ENCODE measurements at places on chromosomes 1 and 21.

- no peak for DNase-seq
Measured at GRCh38 chr1:151012684-151013471, 4.6 kb downstream of the PRUNE1 start.

DNA sequence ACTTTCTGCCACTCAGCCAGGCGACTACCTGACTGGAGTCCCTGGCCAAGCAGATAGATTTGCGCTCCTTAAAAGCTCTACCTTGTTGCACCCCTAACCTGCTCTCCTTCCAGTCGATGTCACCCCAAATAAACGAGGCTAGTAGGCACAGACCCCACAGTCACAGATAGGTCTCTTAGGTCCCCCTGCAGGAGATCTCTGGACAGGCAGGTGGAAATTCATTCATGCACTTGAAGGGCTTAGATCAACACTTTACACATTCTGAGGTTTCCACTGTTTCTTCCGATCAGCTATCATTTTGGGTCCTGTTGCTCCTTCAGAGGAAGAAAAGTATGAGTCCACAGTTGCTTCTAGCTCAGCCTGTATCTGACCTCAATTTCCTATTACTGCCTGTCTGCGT, 272.6 kb upstream of the FMN2 start:
- no peak for DNase-seq

- no peak for DNase-seq
Measured at GRCh38 chr1:15957221-15958095, 18.4 kb downstream of the ZBTB17 start.

DNA sequence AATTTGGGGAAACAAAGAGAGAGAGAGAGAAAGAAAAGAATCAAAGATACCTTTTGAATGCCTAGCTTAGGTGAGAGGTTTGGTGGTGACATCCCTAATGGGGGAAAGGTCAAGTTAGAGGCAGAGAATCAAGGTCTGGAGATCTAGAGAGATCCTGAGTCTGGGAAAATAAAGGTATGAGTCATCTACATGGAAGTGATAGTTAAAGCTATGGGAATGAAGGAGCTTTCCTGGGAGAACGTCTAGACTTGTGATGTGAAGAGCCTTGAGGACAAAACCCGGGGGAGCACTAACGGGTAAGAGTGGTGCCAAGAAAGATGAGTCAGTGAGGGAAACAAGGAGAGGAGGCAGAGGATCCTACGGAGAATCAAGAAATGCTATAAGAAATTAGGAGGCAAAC, 110.8 kb upstream of the RUNX1 start:
- DNase-seq: no peak

DNA sequence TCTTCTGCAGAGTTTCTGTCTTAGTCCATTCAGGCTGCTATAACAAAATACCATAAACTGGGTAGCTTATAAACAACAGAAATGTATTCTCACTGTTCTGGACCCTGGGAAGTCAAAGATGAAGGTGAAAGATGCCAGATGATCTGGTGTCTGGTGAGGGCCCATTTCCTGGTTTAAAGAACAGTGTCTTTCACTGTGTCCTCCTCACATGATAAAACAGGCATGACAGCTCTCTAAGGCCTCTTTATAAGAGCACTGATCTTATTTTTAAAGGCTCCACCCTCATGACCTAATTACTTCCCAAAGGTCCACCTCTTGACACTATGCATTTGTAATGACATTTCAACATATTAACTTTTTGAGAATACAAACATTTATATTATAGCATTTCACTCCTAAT, 250.2 kb upstream of the ZRANB2 start:
- no peak for DNase-seq

DNA sequence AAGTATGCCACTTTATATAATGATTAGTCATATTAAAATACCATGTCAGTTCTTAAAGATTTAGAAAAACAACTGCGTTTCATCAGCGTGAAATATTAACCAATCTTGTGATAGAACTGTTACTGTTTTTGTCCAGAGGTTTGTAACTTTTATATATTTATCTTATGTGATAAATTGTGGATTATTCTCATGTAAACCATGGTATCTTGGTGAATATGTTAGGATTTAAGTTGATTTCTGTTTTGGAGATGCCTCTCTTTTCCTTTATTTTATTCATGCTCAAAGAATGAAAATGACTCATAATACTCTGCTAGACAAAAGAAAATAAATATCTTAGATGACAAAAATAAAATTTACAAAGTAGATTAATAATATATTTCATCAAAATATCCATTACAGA, 88.4 kb downstream of the ADGRL4 start:
- DNase-seq: no peak

DNA sequence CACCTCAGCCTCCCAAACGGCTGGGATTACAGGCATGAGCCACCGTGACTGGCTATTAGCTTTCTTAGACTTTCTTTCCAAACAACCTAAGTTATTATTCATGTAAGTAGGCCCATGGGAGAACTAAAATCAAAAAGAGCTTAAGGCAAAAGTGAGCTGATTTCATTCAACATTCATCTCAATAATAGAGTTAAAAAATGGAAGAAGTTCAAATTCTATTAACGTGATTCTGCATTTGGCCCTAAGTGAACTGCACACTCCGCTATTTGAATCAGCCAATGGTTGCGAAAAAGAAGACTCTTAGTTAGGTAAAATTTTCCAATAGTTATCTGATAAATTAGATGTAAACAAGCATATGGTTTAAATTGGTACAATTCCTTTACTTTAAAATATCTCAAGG, 68.6 kb upstream of the WARS2 start:
- no peak for DNase-seq

DNA sequence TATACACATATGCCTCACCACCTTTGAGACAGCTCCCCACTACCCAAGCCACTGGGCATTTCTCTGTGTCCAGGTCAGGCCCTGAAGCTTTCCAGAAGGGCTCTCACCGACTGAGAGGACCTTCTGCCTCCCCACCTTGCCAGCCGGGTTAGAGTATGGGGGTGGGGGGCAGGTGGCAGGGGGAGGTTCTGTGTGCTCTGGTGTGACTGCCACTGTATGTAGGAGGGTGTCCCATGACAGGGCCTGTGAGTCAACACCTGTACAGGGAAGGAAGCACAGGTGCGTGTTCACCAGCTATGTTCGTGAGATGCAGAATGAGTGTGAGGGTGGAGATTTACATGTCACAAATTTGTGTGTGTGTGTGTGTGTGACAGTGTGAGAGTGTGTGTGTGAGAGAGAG, 7.0 kb downstream of the AHDC1 start:
- DNase-seq: no peak

- DNase-seq: no peak
Measured at GRCh38 chr1:175313672-175314225, 121.2 kb upstream of the KIAA0040 start.

DNA sequence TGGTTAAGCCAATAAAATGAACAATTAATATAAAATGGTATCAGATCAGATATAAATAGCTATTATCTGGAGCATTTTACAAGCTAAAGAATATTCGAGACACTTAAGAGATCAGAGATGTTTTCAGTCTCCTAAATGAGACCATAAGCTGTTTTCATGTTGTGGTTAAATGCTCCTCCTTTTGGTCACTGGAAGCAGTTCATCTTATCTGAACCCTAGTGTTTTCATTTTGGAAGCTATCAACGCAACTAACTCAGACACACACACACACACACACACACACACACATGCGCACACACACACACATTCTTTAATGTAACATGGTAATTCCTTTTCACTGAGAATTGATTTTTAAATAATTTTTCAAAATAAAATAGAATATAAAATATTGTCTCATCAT, 10.0 kb upstream of the LRRC8C start:
- DNase-seq: no peak

GRCh38 chr1:56448529-56449300, 130.6 kb downstream of the PLPP3 start:
- DNase-seq: no peak

- no peak for DNase-seq
Measured at GRCh38 chr1:247266053-247266452, 10.2 kb downstream of the VN1R5 start.

DNA sequence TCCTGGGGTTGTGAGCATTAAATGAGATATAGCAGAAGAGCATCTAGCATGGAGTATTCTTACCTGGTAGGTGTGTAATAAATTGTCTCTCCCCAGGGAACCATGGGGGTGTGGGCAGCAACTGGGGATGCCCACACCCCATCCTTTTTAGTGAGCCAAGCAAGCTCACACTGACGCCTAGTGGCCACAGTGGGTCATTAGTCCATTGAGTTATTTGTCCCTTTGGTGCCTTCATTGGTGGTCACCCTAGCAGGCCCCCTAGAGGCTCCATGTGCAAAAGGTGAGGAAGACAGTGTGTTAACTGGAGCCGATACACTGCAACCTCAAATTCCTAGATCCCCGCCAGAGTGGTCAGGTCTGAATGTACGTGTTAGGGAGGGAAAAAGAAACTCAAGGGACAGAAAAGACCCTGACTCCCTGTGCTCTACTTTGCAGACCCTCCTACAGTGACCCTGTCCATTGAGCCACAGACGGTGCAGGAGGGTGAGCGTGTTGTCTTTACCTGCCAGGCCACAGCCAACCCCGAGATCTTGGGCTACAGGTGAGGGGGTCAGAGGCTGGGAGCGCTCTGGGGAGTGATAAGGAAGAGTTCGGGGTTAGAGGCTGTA, 93.3 kb upstream of the CD1D start:
- DNase-seq: no peak

GRCh38 chr1:59487335-59488031, 190.6 kb downstream of the FGGY start:
- DNase-seq: no peak

DNA sequence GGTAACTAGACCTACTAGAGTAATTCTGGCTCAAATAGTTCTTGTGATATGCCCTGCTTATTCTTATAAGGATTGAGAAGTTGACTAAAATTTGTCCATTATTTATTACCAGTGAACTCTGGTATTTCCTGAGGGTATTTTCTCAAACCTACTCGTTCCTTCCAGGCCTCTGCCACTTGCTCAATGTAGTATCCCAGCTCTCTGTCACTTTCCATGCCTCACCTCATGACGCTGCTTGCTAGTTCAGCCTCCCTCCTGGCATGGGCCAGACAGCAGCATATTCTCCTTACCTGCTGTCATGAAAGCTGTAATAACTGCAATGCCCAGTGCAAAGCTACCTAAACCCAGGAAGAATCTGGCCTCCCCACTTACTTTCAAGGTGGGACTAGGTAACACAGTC, 602.9 kb upstream of the ADAMTS5 start:
- DNase-seq: no peak

DNA sequence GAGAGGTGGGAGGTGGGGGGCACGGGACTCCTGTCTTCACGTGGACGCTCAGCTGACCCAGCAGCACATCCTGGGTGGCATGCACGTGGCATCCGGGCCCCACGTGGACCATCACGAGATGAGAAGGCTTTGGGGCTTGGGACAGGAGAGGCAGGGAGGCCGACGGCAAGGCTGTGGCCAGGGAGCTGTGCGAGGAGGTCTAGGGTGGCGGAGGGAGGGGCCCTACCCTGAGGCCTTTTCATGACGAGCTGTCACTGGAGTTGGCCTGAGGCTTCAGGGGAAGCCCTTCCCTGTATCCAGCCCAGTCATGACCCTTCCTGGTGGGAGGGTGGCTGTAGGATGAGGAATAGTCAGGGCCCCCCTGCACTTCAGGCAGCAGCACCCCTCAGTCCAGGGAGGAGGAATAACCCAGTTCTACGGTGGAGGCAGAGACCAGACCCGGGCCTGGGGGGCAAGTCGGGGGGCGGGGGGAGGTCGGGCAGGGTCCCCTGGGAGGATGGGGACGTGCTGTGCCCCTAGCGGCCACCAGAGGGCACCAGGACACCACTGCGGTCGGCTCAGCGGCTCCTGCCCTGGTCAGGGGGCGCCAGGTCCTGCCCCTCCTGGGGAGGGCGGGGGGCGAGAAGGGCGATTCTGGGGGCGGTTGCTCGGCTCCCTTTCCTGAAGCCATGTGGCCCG, 2.0 kb upstream of the PERM1 start:
- no peak for DNase-seq

- DNase-seq: no peak
Measured at GRCh38 chr1:52680353-52680752, 17.8 kb downstream of the COA7 start.

DNA sequence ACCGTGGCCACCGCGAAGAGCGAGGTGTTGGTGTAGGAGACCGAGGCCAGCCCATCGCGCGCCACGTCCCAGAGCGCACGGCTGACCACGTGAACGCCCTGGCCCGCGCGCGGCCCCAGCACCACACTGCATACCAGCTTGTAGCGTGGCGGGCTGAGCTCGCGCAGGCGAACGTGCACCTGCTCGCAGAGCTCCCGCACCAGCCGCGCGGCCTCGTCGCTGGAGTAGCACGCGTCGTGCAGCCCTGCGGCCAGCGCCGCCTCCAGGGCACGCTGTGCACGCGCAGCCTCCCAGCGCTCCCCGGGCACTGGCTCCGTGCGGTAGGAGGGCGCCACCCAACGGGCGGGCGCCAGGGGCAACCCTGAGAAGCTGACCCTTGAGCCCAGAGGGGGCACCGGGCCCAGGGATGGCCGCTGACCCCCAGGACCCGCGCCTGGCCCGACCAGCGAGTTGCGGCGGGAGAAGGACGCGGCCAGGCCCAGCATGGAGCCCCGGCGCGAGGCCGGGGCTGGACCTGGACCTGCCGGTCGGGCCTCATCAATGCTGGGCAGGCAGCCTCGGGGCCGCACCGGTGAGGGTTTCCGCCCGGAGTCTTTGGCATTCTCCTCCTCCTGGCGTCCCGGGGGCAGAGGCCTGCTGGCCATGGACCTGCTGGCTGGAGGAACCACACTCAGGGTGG, 987 bp downstream of the DYNLT4 start:
- no peak for DNase-seq

DNA sequence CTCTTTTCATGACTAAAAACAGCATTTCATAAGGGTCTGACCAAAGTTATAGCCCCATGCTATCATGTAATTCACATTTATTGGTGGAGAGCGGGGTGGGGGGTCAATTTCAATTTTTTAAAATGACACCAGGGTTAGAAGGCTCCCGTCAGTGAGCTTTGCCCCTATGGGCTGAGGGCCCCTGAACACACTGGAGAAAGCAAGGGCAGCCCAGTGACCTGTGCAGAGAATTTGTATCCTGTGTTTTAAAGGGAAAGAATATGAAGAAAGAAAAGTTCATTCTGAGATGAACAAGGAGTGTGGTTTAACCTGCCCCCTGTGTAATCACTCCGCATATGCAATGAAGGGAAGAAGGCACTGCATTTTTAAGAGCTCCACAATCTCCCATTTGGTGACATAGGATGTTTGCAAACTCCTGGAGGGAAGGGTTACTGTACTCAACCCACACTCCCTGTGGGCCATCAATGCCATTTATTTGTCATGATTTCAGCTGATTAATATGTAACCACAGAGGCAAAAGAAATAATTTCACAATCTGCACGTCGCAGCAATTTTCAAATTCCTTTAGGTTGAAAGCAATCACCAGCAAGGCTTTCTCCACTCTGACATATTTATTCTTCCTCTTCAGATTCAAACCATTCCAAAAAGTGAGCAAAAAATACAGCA, 95.6 kb downstream of the ZNF281 start:
- no peak for DNase-seq

- no peak for DNase-seq
Measured at GRCh38 chr1:39001516-39002421, 10.7 kb downstream of the AKIRIN1 start.

DNA sequence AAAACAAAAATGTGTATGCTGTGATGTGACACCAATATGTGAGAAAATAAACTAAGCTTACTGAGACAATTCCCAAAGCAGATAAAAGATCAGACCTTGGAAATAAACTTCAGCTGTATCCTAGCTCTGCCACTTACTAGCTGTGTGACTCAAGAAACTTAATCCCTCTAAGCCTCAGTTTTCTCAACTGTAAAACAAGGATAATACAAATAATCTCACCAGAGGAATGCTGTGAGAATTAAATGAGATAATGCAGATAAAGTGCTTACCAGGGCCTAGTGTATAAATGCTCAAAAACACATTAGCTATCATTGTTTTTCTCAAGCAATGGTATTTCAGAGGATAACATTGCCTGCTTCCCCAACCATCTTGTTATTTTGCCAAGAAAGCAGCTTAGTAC, 2.1 kb downstream of the HEATR1 start:
- no peak for DNase-seq

- DNase-seq: no peak
Measured at GRCh38 chr1:145782272-145783099, 41.4 kb downstream of the RNF115 start.

Measured in NCI-H2081 (cell line).